ENCODE measurements at places on chromosomes 6 and 20. TPM values are rescaled to one million over a fixed set of nuclear protein-coding genes. Genes with fewer than 3 reads are reported as not detected.

- no peak for DNase-seq
- no peaks in the 10 kb centered on the region for H3K36me3 ChIP-seq
- H3K4me3 ChIP-seq = no peak overlapping the region
- no peak overlapping the region for H3K27ac ChIP-seq
- H3K4me1 ChIP-seq = no peaks in the 10 kb centered on the region
- H3K27me3 ChIP-seq = no peaks in the 10 kb centered on the region
Observed at GRCh38 chr6:86913795-86914194, 23.5 kb upstream of the HTR1E start.

DNA sequence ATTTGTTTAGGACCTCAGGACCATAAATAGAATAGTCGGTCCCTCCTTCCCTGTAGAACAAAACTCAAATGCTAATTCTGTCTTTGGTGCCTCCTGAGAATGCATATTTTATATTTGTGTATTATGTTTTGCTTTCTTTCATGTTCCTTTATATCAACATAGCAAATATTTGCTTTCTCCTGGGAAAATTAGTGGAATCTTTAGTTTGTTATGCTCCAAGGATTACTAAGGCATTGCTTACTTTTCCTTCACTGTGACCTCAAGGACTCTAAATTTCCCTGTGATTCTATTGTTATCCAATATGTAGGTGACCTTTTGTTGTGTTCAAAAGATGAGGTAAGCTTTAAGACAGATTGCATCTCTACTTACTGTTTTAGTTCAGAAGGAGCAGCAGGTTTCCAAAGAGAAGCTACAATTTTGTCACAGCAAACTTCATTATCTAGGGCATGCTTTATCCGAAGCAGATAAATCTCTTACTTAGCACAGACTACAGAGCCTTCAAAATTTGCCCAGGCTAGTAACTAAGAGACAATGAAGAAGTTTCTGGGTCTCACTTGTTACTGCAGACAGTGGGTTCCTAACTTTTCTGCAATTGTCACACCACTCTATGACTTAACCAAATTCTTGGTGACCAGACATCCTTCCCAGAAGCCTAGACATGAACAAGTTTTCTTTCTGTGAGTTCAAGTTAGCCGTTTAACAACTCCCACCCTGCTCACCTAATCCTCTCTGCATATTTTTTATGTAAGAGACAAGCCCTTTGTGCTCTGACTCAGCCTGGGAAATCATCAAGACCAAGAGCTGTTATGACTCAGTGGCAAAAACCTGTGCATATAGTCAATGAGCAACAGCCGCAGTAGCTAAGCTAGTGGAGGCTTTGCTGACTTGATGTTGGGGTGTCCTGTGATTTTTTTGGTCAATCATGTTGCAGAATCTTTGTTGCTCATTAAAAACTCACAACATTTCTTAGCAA, 378.8 kb downstream of the QKI start:
- DNase-seq = no peak
- H3K36me3 ChIP-seq = no peaks in the 10 kb centered on the region
- H3K27ac ChIP-seq = no peak overlapping the region

DNA sequence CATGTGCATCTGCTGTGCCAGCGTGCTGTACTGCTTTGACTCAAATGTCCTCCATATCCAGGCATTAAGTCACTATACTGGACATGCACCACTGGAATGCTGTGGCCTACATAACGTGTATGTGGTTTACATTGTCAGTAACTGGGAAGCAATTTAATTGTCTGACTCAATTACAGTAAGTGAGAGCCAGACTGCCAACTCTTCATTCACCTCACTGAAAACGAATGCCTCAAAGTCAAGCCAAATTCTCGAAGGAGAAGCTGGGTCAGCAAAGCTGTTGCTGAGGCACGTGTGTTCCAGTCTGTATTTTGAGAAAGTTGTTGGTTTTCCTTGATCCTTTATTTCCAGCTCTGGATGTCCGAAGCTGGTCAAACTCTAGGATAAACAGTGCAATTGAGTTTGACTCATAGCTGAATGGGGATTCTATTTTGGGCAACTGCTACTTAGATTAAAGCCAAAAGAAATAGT, 534.3 kb downstream of the COL12A1 start:
- no peaks in the 10 kb centered on the region for H3K27me3 ChIP-seq
- H3K4me1 ChIP-seq = no peaks in the 10 kb centered on the region
- no peaks in the 10 kb centered on the region for H3K36me3 ChIP-seq
- no peak overlapping the region for H3K4me3 ChIP-seq
- no peak for DNase-seq
- no peak overlapping the region for H3K27ac ChIP-seq

GRCh38 chr6:20835315-20836010, 301.2 kb downstream of the CDKAL1 start:
- 0 out of 2 replicates have a peak, but pooled peaks cover under 1% of the 10 kb centered on the region for H3K4me1 ChIP-seq
- H3K36me3 ChIP-seq = no peaks in the 10 kb centered on the region
- no peak overlapping the region for H3K4me3 ChIP-seq
- no peaks in the 10 kb centered on the region for H3K27me3 ChIP-seq
- DNase-seq = no peak

DNA sequence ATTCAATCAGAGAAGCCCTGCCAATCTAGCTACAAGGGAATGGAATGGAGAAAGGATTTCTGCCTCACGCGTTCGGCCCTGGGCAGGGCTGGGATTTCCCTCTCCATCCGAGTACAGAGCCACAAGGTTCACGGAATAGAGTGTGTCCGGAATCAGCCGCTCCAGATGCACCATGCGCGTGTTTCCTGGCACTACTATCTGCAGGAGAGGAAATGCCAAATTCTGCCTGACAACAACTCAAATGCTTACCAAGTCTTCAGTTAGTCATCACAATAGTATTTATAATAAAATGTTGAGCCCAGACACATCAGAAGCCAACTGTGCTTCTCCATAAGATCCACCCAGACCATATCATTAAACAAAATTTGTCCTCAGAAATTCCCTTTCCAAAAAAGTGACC, 75.1 kb downstream of the COL12A1 start:
- H3K4me1 ChIP-seq = no peaks in the 10 kb centered on the region
- DNase-seq = no peak
- H3K27me3 ChIP-seq = no peaks in the 10 kb centered on the region
- H3K36me3 ChIP-seq = no peaks in the 10 kb centered on the region

DNA sequence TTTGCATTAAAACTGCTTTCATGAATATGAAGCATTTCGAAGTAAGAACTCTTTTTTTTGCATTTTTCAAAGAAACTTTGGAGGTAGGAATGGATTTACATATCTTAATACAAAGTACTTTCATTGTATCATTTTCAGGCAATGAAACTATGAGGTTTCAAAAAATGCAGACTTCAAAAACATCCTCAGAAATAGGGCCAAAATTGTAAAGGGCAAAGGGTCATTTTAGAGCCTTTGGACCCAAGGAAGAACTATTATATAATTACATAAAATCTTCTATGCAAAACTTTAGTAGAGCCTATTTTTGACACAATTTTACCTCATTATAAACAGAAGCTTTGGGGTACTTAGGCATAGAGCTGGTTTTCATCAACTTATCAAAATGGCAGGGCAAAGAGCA, 4.9 kb downstream of the PRKN start:
- no peak overlapping the region for H3K27ac ChIP-seq
- DNase-seq = no peak
- no peaks in the 10 kb centered on the region for H3K36me3 ChIP-seq
- H3K4me3 ChIP-seq = no peak overlapping the region
- no peaks in the 10 kb centered on the region for H3K4me1 ChIP-seq

DNA sequence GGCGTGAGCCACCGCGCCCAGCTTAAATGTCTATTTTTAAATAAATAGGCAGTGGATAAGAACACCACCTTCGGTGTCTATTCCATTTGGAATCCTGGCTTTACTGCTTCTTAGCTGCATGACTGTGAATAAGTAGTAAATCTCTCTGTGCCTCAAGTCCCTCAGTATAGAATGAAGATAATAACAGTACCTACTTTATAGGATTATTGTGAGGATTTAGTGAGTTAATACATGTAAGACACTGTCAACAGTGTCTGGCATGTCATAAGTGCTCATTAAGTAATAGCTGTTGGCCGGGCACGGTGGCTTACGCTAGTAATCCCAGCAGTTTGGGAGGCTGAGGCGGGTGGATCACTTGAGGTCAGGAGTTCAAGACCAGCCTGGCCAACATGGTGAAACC, 10.1 kb downstream of the TPX2 start:
- H3K36me3 ChIP-seq = peaks cover 28% of the 10 kb centered on the region
- H3K27ac ChIP-seq = no peak overlapping the region
- DNase-seq = no peak
- H3K27me3 ChIP-seq = no peaks in the 10 kb centered on the region
- no peaks in the 10 kb centered on the region for H3K4me1 ChIP-seq

DNA sequence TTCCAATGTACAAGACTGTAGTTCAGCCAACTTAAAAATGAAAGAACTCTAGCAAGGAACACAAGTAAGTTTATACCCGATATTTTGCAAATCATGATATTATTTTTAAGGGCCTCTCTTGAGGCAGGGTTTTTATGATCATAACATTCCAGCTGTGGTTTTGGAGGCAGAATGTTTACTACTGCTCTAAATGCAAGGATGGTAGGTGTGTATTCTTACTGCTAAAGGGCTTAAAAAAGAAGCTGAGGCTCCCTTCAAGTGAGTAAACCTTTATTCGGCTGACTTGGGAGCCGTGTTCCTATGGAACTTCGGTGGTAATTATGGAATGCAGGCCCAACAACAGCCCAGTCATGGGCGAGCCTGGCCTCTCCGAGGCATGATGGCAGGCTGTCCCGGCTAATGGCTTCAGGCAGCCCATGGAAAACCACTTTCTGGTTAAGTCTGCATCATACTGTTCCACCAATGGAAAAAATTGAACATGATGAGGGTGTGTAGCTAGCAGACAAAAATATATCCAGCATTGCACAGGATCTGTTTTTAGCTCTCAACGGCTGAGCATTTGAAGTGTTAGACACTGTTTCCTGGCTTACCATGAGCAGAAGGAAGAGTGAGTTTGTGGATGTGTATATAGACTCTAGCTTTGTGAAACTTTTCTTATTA, 111.5 kb downstream of the TIAM2 start:
- H3K4me3 ChIP-seq = no peak overlapping the region
- H3K27ac ChIP-seq = no peak overlapping the region
- H3K36me3 ChIP-seq = no peaks in the 10 kb centered on the region
- DNase-seq = no peak

GRCh38 chr6:79536954-79537747, at the start of gene LCA5:
TSS of gene LCA5 (minus strand) at chr6:79537430. CDS start at chr6:79518894, 18,536 bp downstream.
- H3K27ac ChIP-seq = peak within 1 kb of the TSS; percentile 52
- no peaks in the 10 kb centered on the region for H3K36me3 ChIP-seq
- no peaks in the 10 kb centered on the region for H3K27me3 ChIP-seq
- H3K4me3 ChIP-seq = peak within 1 kb of the TSS; percentile 82
- H3K4me1 ChIP-seq = no peaks in the 10 kb centered on the region
- peak; percentile 88 for DNase-seq

DNA sequence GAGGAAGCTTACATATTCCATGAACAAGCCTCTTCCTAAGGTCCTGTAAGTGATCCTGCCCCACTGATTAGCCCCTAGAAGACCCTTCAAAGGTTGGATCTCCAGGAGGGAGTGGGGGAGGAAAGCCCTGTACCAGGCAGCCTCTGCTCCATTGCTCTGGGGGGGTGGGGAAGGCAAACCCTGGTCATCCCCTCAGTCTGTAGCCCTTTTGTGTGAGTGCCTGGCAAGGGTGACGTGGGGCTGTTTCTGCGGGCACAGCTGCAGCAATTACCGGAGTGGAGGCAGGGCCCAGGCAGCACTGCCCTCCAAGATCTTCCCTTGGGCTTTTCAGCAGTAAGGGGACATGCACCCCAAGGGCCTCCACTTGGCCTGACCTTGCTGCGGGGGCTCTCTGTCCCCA, at the start of gene MOG:
MOG (plus strand) TSS at position 295 of the 400 bp plus-strand sequence. CDS start 118 bp downstream, outside the sequence.
- no peaks in the 10 kb centered on the region for H3K36me3 ChIP-seq
- no peak within 1 kb of the TSS for H3K4me3 ChIP-seq
- no peak within 1 kb of the TSS for H3K27ac ChIP-seq
- no peaks in the 10 kb centered on the region for H3K27me3 ChIP-seq
- H3K4me1 ChIP-seq = no peaks in the 10 kb centered on the region

GRCh38 chr20:24701027-24701426, 231.6 kb downstream of the SYNDIG1 start:
- H3K4me1 ChIP-seq = no peaks in the 10 kb centered on the region
- no peak for DNase-seq

DNA sequence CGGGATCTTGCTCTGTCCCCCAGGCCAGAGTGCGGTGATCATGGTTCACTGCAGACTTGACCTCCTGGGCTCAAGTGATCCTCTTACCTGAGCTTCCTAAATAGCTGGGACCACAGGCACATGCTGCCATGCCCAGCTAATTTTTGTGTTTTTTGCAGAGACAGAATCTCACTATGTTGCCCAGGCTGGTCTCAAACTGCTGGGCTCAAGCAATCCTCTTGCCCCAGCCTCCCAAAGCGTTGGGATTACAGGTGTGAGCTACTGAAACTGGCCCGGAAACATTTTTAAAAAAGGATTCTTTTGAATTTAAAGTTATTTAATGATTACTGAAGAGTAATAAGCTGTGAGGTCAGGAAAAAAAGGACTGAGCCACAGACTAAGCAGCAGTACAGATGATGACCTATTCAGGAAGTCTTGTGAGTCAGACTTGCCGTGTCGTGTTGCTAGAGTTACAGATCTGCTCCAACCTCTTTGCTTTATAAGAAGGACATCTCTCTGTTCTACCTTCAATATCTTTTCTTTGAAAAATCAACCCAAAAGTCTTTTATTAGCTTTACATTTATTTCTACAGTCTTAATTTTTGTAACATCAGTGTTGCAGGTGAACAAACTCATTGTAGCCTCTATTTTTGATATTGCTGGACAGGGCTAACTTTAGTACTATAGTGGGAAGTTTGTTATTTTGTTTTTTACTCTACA, 108.7 kb downstream of the NCOA3 start:
- H3K36me3 ChIP-seq = peaks cover 23% of the 10 kb centered on the region
- H3K4me1 ChIP-seq = peaks cover 50% of the 10 kb centered on the region
- H3K4me3 ChIP-seq = no peak overlapping the region
- H3K27ac ChIP-seq = peak overlapping the region; percentile 73

- no peak overlapping the region for H3K4me3 ChIP-seq
- H3K36me3 ChIP-seq = no peaks in the 10 kb centered on the region
- no peak overlapping the region for H3K27ac ChIP-seq
- H3K27me3 ChIP-seq = no peaks in the 10 kb centered on the region
Observed at GRCh38 chr20:51428401-51429143, 113.9 kb downstream of the NFATC2 start.

- no peaks in the 10 kb centered on the region for H3K36me3 ChIP-seq
- H3K27ac ChIP-seq = peak within 1 kb of the TSS; percentile 92
- peaks cover 66% of the 10 kb centered on the region for H3K4me1 ChIP-seq
- peak; percentile 64 for DNase-seq
- no peaks in the 10 kb centered on the region for H3K27me3 ChIP-seq
- H3K4me3 ChIP-seq = peak within 1 kb of the TSS; percentile 95
Observed at GRCh38 chr6:143677891-143678791, at the start of gene PHACTR2. TSS of gene PHACTR2 (plus strand) at chr6:143677965. CDS start at chr6:143678164, 199 bp downstream.

ACTL10 gene
- total RNA-seq = 1.0 TPM

RSPH4A gene
- 0.24 TPM for total RNA-seq

TSPO2 gene
- total RNA-seq = not detected

CST7 gene
- total RNA-seq = not detected

ITPA gene
- 93.5 TPM for total RNA-seq

RAB32 gene
- 22.6 TPM for total RNA-seq

KCNK5 gene
- 14.3 TPM for total RNA-seq

ORC3 gene
- 24.3 TPM for total RNA-seq

ALDH8A1 gene
- 1.1 TPM for total RNA-seq

TCF21 gene
- total RNA-seq = not detected
